NCI-H526 (cell line): ENCODE measurements at places on chromosomes 2 and 18.
A peak's percentile ranks its signal among the peaks of the same experiment; 100 is the strongest.

- no peak for DNase-seq
These were observed 10.4 kb upstream of the NPAS2 start for GRCh38 chr2:100809506-100809905.

DNA sequence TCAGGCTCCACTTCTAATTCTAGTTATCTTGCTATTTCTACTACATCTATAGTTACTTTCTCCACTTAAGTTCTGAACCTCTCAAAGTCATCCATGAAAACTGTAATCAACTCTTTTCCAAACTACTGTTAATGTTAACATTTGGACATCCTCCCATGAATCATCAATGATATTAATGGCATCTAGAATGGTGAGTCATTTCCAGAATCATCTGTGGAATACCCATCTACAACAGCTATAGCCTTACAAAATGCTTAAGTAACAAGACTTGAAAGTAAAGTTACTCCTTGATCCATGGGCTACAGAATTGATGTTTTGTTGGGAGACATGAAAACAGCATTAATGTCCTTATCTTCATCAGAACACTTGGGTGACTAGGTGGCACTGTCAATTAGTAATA lies 35.4 kb downstream of the BARD1 start:
- DNase-seq: no peak

DNA sequence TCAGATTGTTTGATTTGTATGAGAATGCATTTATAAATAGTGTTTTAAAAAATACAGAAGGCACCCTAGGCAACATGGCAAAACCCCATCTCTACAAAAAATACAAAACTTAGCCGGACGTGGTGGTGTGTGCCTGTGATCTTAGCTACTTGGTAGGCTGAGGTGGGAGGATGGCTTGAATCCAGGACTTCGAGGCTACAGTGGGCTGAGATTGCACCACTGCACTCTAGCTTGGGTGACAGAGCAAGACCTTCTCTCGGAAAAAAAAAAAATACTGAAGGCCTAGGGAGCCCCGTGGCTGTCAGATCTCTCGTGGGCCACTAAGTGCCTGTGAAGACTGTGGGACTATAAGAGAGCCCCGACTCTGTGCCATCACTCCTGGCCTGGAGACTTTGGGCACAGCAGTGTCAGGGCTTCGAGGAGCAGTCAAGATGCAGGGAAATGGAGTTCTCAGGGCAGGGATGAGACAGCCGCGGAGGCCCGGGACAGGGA lies 40.5 kb downstream of the MYO7B start:
- DNase-seq: no peak

- no peak for DNase-seq
These were observed 712.5 kb downstream of the TDRD15 start for GRCh38 chr2:21836261-21836660.

GRCh38 chr18:70380915-70381896 lies 92.4 kb downstream of the SOCS6 start:
- peak; percentile 89 for DNase-seq

DNA sequence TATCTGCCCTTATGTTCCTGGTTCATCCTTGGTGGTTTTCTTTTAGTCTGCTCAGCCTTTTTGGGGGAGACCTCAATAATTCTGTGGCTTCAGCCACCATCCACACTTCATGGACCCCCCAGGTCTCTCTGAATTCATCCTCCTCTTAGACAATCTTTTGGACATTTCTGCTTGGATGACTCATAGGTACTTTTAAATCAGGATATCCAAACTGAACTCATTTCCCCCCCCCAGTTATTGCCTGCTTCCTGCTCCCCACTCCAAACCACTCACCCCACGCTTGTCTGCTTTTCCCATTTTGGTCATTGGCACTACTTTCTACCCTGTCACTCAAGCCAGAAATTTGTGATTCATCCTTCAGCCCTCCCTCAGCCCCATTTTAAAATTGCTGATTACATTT lies 78.5 kb downstream of the TANC1 start:
- no peak for DNase-seq

DNA sequence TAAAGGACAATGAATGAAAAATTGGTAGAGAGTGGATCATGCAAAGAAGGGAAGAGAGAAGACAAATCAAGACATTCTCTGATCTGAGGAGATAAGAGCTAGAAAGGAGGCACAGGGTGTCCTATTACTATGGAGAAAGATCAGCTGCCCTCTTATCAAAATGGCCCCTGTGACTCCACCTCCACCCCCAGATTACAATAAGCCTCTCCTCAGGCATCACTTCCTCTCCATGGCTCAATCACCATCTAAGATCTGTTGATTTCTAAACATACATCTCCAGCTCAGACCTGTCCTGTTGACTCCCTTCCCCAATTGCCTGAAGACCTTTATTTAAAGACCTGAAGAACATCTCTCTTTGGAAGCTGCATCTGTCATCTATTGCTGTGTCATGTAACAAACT lies 43.2 kb downstream of the SP100 start:
- no peak for DNase-seq

DNA sequence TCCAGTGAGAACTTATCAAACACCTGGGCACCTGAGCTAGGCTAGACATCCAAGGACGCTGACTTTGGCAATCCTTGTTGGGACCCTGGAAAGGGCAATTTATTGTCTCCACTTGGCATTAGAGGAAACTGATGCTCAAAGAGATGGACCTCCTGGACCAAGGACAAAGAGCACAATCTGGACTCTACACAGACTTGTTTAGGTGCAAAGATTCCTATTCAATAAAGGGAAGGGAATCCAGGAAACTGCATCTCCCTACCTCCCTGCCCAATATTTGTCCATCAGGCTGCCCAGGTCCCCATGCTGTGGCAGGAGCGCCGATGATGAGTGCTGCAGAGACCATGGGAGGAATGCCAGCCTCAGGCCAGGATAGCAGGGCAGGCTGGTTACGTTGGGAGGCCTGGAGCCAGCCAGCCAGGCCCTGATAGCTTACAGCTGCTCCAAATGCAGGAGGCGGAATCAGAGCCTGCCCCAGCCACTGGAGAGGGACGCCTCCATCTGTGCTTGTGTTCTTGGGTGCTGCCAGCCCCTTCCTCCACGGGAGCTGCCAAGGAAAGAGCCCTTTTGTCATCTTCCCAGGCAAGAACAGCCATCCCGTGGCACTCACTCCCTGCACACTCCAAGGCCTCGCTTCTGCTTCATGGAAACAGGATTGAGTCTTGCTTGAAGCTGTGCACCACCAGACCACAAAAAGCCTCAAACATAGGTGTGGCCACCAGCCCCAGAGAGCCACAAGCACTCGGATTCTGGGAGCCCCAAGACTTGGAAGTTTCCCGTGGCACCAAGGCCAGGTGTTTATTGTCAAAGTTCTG lies 60.0 kb downstream of the HS1BP3 start:
- DNase-seq: no peak

DNA sequence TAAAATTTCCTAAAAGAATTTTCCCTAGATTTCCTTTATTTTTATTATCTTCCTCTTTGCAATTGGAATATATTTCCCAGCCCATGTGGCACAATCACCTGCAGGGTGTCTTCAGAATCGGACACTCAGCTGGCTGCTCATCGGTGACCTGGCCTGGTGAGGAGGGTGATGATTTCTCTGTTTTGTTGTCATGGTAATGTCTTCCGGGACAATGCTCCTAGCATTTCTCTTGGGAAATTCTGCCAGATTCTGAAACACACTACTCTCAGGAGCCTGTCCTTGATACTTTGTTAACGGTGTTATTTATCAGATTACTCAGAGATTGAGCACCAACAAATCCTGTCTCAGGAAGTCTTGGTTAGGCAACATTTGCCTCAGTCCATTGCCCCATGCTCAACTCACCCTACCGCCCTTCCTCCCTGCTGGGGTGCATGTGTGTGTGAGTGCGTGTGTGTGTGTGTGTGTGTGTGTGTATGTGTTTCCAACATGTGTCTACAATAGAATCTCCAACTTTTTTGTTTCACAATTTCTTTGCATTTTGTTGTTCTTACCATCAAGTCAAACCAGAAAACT lies 70.3 kb downstream of the MYT1L start:
- DNase-seq: no peak

DNA sequence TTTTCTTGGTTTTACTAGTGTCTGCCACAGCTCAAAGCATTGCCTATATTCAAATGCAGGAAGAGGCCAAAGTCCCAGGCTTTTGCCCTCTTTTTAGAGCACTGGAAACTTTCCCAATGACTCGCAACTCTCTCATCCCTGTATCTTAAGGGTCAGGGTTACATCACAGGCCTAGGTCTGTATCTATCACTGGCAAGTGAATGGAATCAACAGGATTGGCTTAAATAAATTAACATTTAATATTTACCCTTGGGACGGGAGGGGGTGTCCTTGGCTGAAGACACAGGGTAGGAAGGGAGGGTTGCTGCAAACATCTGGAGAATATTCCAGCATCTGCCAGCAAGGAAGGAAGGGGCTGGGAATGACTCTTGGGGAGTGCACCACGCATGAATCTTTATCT lies 242.6 kb downstream of the SLC4A3 start:
- DNase-seq: no peak

GRCh38 chr2:133286326-133286922 lies 281.8 kb downstream of the NCKAP5 start:
- no peak for DNase-seq

GRCh38 chr2:117820444-117820843 lies 6.0 kb downstream of the DDX18 start:
- DNase-seq: no peak

GRCh38 chr2:109129356-109129920 lies 433 bp downstream of the SH3RF3 start:
- DNase-seq: no peak

DNA sequence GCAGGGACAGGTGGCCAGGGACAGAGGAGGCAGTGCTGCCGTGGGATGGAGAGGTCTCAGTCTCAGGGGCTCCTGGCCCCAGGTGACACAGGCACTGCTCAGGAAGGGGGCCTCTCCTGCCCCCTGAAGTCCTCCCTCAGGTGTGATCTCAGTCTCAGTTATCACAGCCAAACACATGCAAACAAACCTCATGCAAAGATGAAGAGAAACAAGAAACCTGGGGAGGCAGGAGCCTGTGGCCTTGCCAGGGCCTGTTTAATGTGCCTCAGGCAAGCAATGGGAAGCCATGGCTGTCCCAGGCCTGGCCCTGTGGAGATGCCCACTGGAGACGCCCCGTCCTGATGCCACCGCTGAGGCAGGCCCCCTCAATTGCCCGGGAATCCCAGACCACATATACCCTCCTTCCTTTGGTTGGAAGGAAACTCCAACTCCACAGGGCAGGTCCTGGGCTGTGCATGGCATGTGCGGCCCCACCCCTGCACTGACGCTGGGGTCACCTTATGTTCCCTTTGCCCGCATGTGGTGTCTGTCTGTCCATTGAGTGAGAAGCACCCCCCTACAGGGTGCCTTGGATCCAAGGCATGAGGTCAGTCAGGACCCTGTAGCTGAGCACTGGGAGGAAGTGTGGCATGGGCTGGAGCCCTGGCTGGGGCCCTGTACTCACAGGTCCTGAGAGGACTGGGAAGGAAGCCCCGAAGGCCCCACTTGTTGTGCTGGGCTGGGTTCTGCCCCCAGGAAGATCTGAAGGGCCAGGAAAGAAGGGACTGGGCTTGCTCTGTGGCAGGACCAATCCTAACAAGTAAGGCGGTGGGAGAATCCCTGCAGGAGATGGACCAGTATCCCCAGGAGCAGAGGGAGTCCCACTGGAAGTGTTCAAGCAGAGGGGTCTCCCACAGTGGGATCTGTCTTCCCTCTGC lies 68.8 kb upstream of the RAB6C start:
- DNase-seq: no peak

DNA sequence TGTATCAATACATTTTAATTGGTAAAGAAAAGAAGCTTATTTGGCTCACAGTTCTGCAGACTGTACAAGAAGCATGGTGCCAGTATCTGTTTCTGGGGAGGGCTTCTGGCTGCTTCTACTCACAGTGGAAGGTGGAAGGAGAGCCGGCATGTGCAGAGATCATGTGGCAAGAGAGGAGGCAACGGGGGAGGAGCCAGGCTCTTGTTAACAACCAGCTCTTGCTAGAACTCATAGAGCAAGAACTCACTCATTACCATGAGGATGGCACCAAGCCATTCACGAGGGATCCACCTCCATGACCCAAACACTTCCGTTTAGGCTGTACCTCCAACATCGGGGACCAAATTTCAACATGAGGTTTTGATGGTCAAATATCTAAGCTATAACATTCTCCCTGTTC lies 7.5 kb downstream of the PARD6G start:
- DNase-seq: no peak

DNA sequence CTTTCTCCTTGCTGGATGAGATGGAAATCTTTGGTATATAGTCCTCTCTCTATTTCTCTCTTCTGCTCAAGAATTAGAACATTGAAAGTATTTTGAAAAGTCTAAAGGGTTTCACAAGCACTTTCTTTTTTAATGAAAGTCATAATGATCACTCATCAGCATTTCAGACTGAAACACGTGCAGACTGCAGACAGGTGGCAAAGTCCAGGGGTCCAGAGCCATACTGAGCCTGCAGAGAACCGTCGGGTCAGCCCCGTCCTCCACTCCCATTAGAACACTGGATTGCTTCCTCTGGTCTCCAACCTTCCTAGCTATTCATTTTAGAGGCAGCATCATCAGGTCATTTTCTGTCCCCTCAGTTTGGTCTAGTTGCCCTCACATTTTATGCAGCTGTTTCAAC lies 3.1 kb downstream of the TMEM247 start:
- DNase-seq: no peak

- no peak for DNase-seq
These were observed 51.8 kb downstream of the USP34 start for GRCh38 chr2:61419129-61419528.

DNA sequence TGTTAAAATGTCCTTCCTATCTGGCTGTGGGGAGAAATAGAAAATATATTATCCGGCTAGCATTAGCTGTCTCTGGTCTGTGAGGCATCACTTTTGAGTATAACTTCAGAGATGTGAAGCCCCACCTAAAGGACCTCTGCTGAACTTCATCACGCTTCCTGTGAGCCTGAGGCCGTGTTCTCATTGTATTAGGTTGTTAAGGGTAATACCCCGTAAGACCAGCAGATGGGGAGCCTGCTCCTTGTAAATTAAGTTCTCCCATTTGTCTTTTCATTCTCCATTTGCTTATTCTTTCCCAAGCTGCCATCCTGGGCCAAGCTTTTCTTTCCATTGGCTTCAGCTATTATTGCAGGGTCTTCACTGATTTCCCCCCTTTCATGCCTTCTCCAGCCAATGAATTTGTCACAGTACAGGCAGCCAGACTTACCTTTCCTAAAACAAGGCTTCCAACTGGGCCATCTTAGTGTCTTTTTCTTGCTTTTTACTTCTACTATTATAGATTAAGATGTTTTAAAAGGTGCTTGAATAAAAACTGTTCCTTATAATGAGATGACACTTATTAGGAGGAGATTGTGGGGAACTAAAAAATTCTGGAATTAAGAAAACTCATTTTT lies 12.4 kb downstream of the NIF3L1 start:
- peak; percentile 72 for DNase-seq

DNA sequence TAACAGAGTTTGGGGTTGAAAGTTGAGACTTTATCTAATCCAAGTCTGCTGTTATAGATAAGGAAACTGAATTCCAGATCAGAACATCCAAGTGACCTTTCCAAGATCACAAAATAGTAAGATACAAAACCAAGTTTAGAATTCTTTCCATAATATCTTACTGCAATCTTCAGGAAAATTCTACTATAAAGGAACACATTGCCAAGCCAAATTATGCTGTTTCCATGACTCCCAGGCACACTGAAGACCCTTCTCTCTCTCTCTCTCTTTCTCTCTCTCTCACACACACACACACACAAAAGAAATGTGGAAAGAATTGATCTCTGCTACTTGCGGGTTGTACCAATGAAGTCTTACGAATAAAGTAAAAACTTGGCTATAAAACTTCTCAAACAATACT lies 398.4 kb downstream of the METTL4 start:
- DNase-seq: no peak
